ENCODE measurements at places on chromosomes 5 and 9.

DNA sequence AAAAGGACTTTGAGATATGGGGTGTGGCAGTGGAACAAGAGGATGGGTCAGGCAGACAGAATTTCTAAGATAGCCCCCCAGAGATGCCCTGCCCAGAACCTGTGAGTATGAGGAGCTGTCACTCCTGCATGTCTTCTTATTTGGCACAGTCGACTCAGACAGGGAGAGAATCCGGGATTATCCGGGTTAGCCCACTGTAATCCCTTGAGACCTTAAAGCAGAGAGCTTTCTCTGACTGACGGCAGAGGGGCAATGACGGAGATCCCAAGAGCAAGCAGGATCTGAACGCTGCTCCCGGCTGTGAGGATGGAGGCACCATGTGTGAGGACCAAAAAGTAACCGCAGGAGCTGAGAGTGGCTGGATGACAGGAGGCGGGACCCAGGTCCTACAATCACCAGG, 8.8 kb upstream of the NHP2 start:
- no peak for DNase-seq

- DNase-seq, result no peak
Measured at GRCh38 chr5:34001241-34001841, 6.5 kb downstream of the AMACR start.

DNA sequence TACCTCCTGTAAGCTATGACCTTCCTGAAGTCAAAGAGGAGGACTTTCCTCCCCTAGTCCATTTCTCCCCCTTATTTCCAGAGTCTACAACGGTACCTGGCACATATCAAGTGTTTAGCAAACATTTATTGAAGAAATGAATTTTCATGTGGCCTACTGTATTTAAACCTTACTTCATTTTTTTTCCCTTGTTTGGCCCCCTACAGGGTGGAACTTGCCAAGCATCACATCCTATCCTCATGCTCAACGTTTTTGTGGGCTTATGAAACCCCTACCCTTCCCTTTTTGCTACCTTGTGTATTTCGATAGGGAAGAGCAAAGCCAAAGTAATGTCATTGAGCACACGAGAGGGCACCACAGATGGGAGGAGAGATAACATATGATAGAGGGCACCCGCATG, 1857.8 kb upstream of the WWC1 start:
- no peak for DNase-seq

- DNase-seq, result no peak
Measured at GRCh38 chr5:57041570-57041969, 89.6 kb upstream of the MIER3 start.

GRCh38 chr9:14482856-14483255, 168.9 kb upstream of the NFIB start:
- DNase-seq, result no peak

GRCh38 chr9:68793605-68794343, 88.7 kb downstream of the PIP5K1B start:
- DNase-seq, result no peak

DNA sequence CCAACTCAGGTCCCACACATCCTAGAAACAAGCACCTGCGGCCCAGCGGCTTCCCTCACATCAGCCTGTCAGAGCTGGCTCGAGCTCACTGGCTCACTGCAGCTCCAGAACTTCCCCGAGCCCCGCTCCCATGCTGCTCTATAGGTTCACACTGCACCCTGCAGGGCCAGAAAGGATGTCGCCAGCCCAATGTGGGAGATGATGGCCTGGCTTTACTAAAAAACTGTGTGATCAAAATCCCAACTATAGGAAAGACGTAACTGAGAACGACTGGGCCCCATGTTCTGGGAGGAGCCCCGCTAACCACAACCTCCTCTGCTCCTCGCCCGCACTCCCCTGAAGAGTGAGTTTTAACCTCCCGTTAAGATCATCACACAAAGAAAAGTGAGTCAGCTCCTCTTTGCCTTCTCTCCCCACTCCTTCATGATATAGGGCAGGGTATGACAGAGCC, 4.6 kb downstream of the SURF4 start:
- DNase-seq, result no peak

DNA sequence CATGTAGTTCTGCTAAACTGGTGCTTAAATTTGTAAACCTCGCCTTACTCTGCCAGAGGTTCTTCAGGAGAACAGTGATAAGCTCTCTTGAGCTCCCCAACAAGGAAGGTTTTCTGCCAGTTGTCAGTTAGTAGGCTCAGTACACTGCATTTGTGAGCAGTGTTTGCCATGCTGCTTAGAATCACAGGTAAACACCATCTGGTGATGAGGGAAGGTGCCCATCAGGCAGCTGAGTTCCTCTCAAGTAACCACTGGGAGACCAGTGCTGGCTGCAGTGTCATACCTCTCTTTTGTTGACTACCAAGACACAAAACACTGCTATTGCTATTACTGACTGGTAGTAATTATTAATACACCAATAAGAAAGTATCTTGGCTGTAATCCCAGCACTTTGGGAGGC, 186.2 kb upstream of the OTULINL start:
- no peak for DNase-seq

- DNase-seq, result no peak
Measured at GRCh38 chr9:135074354-135075233, 12.9 kb upstream of the OLFM1 start.

GRCh38 chr5:113281194-113281593, 153.6 kb downstream of the TSSK1B start:
- DNase-seq, result no peak

DNA sequence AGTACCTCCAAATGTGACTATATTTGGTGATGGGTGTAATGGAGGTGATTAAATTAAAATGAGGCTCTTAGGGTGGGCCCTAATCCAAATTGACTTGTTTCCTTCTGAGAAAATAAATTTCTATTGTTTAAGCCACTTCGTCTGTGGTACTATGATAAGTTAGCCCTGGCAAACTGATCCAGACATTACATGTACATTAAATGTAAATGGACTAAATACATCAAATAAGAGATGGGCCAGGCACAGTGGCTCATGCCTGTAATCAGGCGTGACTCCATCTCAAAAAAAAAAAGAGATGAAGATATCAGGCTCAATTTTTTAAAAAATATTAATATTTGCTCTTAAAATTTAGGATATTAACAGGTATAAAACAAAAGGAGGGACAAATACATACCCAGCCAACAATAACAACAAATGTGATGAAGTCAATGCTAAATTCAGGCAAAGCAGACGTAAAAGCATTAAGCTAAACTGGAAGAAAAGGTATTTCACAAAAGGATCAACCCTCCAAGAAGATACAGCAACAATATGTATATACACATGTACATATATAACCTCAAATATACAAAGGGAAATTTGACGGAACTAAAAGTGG, 5.5 kb upstream of the OR2V1 start:
- no peak for DNase-seq

DNA sequence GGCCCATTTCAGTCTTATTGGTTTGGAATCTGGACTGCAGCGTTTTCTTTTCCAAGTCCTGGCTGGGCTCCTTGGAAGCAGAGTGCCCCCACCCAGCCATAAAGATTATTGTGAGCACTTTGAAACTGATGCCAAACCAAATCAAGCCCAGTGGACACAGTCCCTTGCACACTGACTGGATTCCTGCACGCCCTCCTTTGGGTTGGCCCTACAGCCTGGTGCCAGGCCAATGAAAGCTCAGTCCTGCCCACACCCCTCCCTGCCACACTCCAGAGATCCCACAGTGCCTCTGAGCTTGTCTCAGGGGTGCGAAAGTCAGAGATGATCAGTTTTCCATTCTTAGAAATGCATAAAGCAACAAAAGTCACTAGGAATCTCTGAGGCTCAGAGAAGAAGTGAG, 181.9 kb downstream of the CETN3 start:
- DNase-seq, result no peak

- no peak for DNase-seq
Measured at GRCh38 chr5:151800532-151800931, 28.8 kb downstream of the G3BP1 start.

GRCh38 chr5:143196601-143197259, 206.8 kb downstream of the NR3C1 start:
- no peak for DNase-seq

- no peak for DNase-seq
Measured at GRCh38 chr5:77960863-77961396, 184.8 kb upstream of the TBCA start.

- no peak for DNase-seq
Measured at GRCh38 chr5:112289465-112289864, 129.6 kb downstream of the EPB41L4A start.

GRCh38 chr9:123749580-123750202, 180.2 kb downstream of the DENND1A start:
- DNase-seq, result no peak

DNA sequence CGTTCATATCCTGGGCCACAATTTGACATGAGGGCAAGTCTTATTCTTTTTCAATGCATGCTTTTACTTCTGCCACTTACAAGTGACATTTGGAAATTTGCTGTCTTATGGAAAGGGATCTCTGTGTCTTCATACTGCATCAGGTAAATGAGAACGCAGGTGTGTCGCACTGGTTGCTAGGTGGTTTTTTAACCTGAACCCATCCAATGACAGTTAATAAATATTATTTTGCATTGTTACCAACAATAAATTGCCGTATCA, 1.1 kb downstream of the ADAMTS16 start:
- DNase-seq, result no peak

DNA sequence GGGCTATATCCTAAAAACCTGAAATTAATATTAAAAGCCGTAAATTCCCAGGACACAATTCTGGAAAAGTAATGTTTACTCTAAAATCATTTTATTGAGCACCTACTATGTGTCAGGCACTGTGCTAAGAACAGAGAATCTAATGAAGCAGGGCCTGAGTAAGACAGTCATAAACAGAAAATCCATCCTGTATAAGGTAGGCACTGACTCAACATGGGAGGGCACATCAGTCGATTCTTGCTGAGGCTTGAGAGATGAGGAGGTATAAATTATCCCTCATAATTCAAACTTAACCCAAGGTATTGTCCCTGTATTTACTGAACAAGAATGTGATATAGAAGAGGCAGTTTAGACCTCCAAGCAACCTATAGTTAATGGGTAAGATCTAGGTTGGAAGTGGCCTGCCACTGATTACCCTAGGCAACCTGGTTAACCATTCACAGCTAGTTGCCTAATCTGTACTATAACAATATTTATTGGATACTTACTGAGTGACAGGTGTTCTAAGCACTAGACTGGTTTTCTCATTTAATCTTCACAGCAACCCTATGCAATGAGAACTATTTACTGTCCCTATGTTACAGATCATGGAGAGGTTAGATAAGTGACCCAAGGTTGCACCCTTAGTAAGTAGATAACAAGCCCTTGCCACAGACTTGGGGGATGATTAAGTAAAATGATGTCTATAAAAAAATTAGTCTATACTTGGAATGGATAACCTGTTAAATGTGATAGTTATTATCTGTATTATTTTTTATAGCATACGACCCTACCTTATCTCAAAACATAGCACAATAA, 317.7 kb downstream of the PDE4D start:
- no peak for DNase-seq

- DNase-seq, result no peak
Measured at GRCh38 chr5:113354055-113354454, 80.7 kb downstream of the TSSK1B start.

DNA sequence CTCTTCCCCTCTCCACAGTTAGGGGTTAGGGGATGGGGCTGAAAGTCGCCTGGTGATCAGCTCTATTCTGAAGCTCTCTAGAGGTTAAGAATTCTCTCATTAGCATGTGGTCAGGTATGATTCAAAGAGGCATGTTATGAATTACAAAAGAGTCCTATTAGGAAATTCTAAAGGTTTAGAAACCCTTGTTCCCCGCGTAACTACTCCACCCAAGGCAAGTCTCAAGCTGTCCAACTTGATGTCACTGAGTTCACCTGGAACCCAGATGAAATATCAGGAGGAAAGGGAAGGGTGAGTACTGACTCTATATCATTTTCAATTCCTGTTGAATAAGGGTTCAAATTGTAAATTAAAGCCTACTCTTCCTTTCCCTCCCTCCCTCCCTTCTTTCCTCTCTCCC, 18.1 kb upstream of the RNF145 start:
- DNase-seq, result no peak

- no peak for DNase-seq
Measured at GRCh38 chr5:80804332-80804731, 149.5 kb upstream of the DHFR start.

All from esophagus squamous epithelium (tissue), 5 donors.